ENCODE measurements at places on chromosomes 6 and 20.

DNA sequence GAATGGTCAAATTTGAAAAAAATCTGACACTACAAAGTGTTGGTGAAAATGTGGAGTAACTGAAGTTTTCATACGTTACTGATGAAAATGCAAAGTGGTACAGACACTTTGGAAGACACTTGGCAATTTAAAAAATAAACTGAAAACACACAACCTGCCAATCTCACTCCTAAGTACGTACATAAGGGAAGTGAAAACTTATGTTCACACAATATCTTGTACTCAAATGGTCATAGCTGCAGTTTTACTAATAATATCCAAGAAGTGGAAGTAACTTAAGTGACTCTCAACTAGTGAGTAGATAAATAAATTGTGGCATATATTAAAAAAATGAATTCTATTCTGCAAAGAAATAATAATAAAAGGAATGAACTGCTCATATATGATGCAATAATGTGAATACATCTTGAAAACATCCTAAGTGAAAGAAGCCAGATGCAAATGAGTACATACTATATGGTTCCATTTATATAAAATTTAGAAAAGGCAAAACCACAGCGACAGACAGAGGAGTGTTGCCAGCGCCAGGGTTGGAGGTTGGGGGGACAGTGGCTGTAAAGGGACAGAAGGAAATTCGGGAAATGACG is 198.2 kb downstream of the ERMARD start:
- DNase-seq, result no peak

DNA sequence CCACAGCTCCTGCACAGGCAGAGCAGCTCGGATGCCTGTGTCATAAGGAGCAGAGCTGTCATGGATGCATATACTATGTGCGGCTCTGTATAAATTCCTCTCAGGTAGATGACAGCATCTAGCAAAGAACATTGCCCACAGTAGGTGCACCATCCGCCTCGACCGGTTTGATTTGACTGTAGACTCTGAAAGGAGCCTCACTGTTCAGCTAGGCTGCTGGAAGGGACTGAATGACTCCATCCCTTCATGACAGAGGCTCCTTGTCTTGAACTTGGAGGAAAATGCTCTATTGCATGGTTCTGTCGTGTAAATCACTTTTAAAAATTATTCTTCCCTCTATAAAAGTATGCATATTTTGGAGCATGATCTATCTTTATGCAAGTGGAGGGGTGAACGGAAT is 128.8 kb upstream of the QKI start:
- no peak for DNase-seq

DNA sequence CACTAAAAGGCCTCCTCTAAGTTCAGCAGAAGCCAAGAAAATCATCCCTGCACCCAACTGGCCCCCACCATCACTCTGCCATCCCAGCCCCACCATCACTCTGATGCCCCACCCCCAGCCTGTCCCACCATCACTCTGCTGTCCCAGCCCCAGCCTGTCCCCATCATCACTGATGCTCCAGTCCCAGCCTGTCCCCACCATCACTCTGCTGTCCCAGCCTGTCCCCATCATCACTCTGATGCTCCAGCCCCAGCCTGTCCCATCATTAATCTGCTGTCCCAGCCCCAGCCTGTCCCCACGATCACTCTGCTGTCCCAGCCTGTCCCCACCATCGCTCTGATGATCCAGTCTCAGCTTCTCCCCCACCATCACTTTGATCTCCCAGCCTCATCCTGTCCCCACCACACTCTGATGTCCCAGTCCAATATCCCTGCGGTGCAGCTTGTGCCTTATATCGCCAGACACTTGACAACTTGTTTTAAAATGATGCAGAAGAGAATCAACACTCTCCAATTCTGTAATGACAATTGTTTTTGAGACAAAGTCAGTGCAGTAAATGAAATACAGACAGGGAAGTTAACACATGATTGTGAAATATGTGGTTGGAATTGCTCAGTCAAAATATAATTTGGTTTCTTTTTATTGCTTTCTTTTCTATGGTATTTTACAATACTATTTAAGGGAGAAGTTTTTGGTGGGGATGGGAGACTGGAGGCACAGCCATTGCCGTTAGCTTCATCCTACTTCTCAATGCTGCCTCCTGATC is 100.8 kb downstream of the TNFAIP3 start:
- no peak for DNase-seq

- no peak for DNase-seq
Measured at GRCh38 chr6:105952772-105953690, 133.1 kb upstream of the PRDM1 start.

DNA sequence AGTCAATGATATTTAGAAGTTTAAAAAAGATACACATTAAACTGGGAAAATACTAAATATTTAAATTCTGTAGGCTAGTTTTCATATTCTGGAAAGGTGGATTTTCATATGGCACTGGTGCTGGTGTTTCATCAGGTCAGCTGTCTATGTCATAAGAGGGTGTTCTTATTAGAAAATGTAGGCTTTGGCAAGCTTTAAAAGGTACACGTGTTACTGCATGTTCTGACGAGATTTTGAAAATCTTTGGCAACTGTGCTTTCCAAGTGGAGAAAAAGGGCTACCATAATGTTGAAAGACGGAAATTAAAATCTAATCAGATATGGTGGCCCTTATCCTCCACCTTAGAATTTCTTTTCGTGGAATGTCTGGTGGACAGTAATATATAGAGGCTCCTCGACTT is 30.0 kb downstream of the SLC22A3 start:
- no peak for DNase-seq

- DNase-seq, result no peak
Measured at GRCh38 chr6:43879722-43880121, 109.7 kb downstream of the VEGFA start.

- no peak for DNase-seq
Measured at GRCh38 chr6:72374857-72375256, 247.0 kb upstream of the KCNQ5 start.

GRCh38 chr6:149755300-149756260 is 6.0 kb downstream of the PCMT1 start:
- no peak for DNase-seq

GRCh38 chr6:81148751-81149150 is 603.7 kb downstream of the TENT5A start:
- no peak for DNase-seq

DNA sequence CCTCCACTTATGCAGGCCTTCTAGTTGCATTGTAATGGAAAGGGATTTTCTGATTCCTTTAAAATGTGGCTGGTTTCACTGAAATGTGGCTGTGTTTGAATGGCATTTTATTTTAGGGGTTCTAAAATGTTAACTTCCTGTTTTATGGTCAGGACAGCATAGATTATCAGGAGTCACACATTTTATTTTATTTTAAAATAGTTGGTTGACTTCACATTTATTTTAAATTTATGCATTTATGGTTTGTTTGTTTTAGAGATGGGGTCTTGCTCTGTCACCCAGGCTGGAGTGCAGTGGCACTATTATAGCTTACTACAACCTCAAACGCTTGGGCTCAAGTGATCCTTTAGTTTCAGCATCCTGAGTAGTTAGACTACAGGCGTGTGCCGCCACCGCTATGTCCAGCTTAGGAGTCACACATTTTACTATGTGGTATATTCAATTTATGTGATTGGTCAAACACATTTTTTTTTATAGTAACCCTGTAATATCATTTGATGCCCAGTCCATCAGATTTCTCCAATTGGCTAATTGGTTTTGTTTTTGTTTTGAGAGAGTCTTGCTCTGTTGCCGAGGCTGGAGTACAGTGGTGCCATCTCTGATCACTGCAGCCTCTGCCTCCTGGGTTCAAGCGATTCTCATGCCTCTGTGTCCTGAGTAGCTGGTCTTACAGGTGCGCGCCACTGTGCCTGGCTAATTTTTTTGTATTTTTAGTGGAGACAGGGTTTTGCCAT is 2.3 kb downstream of the DTD1 start:
- DNase-seq, result no peak

DNA sequence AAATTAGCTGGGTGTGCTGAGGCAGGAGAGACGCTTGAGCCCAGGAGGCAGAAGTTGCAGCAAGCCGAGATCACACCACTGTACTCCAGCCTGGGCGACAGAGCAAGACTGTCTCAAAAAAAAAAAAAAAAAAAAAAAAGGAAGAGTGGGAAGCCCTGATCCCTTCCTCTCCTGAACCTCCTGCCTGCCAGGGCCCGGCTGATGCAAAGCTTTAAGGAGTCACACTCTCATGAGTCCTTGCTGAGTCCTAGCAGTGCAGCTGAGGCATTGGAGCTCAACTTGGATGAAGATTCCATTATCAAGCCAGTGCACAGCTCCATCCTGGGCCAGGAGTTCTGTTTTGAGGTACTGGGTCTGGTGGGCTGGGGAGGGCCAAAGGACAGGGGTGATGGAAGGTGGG is 15.1 kb downstream of the SYNGAP1 start:
- DNase-seq, result no peak

- DNase-seq, result peak; percentile 25
Measured at GRCh38 chr6:37696220-37696840, 1.4 kb downstream of the MDGA1 start.

- DNase-seq, result no peak
Measured at GRCh38 chr20:64024141-64024990, 11.6 kb upstream of the C20orf204 start.

DNA sequence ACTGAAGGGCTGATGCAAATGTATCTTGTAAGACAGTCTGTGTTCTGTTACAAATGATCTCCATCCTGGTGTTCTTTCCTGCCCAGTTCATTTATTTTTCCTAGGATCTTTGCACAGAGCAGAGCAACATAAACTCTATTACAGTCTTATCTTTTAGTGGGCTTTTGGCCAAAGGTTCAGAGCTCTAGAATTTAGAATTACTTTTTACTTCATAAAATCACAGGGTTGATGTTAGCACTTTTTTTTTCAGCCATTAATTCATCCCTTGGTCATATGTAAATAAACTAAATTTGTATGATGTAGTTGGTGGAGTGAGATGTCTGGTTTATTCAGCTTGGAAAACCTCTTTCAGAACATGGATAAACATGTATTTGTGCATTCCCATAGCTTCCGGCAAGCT is 181.9 kb downstream of the ZFAND3 start:
- DNase-seq, result no peak

Data from right cardiac atrium (tissue), 5 donors.